ENCODE measurements at places on chromosomes 2 and 18.

DNA sequence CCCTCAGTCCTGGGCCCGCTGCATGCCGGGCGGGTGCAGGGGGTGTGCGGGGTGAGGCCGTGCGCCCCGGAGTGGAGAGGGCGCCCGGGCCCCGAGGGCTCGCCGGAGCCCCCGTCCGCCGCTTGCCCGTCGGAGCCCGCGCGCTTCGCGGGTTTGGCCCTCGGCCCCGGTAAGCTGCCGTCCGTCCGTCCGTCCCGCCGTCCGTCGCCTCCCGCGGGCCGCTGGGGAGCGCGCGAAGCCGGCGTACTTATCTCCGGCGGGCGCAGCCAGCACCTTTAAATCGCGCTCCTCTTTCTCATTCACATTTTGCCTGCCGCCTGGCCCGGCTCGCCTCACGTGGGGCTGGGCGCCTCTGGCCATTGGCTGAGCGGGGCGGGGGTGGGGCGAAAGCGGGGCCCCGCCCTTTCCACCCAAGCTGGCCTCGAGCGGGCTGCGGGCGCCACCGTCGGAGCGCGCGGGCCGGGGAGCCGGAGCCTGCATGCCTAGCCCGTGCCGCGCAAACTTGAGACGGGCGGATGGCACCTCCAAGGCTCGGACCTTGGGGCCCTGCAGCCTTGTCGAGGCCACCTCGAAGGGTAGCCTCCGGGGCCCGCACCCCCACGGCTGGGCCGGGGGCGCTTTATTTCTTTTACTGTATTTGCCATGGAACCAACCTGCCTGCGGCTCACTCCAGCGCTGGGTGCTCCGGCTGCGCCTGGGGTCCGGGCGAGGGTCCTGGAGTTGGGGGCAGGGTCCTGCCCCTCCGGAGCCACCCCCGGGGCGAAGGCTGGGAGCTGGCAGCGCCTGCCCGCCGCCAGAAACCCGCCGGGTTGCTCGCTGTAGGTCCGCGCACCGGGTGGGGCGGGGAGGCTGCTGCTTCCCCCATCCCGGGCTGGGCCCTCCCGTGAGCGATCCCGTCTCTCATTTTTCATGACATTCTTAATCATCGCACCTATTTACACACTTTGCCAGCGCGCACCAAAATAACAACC lies at the start of gene GBX2:
Gene GBX2 (minus strand): TSS at position 277 of the 971 bp plus-strand sequence. CDS start 415 bp downstream, outside the sequence.
- DNase-seq, result no peak

GRCh38 chr2:86372641-86373502 lies 35.4 kb upstream of the REEP1 start:
- DNase-seq, result no peak

DNA sequence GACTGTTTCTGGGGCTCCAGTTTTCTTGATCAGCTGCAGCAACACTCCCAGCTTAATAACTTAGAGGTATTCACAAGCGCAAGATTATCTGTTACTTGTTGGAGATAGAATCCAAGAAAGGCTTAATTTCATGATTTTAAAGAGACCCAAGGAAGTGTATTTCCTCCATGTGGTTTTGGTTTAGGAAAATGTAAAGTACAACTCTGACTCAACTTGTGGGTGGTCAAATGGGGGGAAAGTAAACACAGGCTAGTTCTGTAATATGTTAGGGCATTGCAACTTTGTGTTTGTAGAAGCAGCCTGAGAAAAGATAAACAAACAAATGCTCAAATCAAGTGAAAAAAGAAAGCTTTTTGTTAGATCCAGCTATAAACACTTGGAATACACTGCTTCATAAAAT lies 90.1 kb upstream of the COL3A1 start:
- DNase-seq, result no peak

DNA sequence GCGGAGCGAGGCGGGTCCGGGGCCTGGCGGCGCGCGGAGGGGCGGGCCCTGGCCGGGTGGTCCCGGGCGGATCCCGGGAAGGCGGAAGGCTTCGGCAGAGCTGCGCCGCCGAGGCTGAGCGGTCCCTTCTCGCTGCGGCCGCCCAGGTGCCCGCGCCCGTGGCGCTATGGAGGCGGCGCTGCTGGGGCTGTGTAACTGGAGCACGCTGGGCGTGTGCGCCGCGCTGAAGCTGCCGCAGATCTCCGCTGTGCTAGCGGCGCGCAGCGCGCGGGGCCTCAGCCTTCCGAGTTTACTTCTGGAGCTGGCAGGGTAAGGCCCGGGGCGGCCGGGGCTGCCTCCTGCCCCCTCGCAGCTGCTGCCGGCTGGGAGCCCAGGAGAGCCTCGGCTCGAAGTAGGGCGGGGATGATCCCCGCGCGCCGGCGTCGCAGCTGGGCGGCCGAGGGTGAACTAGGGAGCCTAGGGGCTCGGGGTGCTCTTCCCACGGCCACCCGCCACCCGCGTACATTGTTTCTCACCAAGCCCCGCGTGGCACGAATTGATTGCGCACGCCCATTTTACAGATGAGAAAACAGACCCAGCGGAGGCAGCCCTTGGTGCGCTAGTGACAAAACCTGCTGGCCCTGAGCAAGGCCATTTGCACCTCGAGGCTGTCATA lies at the start of gene SLC66A3:
Gene SLC66A3 (plus strand): TSS at position 87 of the 655 bp plus-strand sequence. CDS start 80 bp downstream, at position 167.
- no peak for DNase-seq

DNA sequence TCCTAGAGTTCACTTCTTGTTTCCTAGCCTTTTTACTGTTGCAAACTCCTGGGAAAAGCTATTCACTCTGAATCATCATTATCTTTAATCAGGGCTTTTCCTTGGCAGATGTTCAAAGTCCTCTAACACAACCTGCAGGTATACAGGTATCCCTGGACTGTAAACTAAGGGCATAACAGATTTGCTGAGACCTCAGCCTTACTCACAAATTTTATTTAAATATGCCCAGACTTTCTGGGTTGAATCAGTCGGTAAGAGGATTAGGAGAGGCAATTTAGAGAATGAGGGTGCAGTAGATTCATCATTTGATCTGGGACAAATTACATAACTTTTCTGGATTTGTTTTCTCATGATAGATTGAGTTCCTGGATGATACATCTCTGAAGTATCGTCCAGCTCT lies 217.8 kb upstream of the STON1 start:
- no peak for DNase-seq

DNA sequence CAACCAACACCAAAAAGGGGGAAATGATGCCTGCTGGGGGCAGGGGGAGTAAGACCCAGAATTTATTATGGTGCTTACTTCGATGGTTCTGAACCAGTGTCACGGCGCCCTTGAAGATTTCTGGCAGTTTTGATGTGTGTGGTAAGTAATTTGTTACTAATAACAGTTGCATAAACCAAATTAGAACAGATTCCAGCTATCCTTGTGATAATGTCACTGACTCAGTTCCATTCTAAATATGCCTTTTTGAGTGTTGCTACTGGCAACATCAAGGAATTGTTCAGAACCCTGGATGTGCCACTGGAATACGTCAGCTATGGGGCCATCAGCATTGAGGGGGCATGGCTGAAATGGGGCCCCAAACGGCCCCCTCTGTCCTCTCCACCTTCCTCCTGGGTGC lies 11.6 kb downstream of the SAG start:
- DNase-seq, result no peak

GRCh38 chr2:150143087-150143536 lies 344.4 kb downstream of the RND3 start:
- DNase-seq, result no peak

GRCh38 chr2:240989451-240990265 lies 8.8 kb upstream of the SNED1 start:
- no peak for DNase-seq

DNA sequence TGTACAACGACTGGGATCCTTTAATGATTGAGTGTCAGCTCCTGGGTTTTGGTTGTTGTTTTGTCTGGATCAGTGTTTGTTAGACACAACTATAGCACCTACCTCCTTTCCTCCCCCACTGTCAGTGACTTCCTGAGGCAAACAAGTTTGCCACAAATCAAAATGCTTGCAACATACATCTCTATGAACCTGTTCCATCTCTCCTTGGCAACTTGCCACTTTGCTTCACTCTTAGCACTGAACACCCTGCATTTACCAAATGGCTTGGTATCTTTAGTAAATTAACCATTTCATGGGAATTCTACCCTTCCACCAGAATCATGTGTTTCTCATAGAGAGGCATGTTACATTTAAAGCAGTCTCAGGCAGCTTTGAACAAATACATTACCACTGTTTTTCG lies 301.1 kb upstream of the TANK start:
- DNase-seq, result no peak

DNA sequence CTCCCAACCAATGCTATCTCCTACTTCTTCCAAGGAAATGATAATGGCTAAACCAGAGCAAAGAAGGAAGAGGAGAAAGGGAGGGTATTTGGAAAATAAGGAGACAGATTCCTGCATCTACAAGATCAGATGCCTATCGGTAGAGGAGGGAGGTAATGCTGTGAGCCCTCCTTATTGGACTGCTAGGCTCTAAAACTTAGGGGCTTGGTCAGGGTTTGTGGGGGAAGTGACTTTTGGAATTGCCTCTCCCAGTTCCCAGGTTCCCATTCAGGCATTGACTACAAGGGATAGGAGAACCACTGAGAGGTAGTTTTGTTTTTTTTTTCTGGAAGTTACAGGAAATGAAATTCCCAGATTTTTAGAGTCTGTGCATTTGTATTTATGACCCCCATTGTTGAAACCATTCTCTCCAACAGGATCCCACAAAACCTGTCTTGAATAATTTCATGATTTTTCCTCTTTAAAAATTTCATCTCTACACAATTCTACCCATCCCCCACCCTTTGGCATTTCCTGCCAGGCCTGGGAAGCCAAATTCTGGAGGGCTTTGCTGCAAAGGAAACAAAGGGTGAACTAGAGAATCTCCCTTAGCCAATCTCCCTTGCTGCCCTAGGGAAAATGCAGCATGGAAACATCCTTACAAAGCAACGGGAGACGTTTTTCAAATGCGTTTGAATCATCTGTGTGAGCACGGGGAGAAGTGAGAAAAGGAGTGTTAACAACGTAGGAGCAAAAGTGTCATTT lies 282.1 kb upstream of the EPAS1 start:
- no peak for DNase-seq

- no peak for DNase-seq
Observed at GRCh38 chr2:137947728-137948336, 16.4 kb upstream of the HNMT start.

- DNase-seq, result no peak
Observed at GRCh38 chr2:61233581-61233980, 71.6 kb downstream of the C2orf74 start.

DNA sequence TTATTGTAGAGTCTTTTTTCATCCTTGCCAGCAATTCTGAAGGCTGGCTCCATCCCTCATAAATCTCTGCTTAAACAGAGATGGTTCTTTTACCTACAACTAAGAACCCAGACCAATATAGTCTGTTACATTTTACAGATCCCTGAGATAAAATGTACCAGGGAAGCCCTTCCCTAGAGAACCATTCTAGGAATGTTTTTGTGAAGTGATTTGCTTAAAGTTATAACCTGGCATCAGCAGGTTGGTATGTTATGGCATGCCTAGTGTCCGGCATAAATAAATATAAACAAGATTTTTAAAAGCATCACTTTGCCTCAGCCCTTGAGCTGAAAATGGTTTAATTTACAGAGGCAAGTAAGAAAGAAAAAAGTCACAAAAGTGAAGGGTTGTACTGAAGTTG lies 18.5 kb upstream of the NPAS2 start:
- no peak for DNase-seq

DNA sequence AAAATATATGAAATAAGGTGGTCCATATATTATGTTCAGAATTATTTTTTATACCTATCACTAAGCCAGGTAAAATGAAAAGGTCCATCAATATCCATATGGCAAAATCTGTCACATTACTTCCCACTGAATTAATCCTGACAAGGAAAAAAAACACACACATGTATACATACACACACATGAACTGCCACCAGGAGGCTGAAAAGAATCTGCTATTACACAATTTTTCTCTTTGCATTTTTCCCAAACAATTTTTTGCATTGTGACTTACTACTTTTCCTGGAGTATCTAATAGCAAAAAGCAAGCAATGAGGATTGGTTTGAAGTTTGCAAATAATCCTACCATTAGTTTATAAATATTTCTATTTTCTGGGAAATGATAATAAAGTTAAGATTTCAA lies 128.2 kb upstream of the CD226 start:
- no peak for DNase-seq

GRCh38 chr2:40432921-40433483 lies 18.9 kb downstream of the SLC8A1 start:
- DNase-seq, result no peak

GRCh38 chr2:108226564-108226963 lies 13.2 kb upstream of the SULT1C3 start:
- no peak for DNase-seq

DNA sequence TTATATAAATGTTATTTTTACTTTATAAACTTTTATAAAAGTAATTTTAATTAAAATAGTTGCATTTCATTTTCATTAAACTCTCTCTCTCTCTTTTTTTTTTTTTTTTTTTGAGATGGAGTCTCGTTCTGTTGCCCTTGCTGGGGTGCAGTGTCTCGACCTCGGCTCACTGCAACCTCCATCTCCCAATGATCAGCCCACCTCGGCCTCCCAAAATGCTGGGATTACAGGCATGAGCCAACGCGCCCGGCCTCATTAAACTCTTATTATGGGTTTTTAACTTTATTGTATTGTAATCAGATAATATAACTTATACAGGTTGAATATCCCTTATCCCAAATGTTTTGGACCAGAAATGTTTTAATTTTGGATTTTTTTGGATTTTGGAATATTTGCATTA lies 10.9 kb upstream of the NPPC start:
- no peak for DNase-seq

- DNase-seq, result no peak
Observed at GRCh38 chr18:77811503-77811902, 561.9 kb downstream of the GALR1 start.
